ENCODE measurements at places on chromosomes 11 and 22.

DNA sequence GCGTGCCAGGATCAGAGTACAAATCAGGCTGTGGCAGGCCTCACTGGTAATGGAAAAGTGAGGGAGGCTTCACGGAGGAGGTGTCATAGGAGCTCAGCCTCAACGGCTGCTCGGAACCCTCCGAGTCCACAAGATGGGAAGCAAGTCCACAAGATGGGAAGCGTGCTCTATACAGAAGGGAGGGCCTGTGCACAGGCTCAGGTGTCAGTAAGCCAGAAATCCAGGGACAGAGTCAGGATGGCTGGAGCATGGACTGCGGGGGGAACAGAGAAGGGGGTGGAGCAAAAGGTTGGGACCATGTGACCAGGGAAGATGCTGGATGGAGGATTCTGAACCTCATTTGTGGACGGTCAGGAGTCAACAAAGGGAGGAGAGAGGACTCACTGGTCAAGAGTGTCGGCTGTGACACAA lies 3.4 kb upstream of the DPP3 start:
- no peak for DNase-seq

- DNase-seq: no peak
These were observed 33.8 kb downstream of the CAPN1 start for GRCh38 chr11:65215441-65216076.

GRCh38 chr11:108235633-108236032 lies 12.8 kb downstream of the ATM start:
- DNase-seq: no peak

GRCh38 chr11:87356428-87356827 lies 318.7 kb downstream of the TMEM135 start:
- DNase-seq: no peak

- no peak for DNase-seq
These were observed 24.6 kb downstream of the DCPS start for GRCh38 chr11:126328444-126328843.

DNA sequence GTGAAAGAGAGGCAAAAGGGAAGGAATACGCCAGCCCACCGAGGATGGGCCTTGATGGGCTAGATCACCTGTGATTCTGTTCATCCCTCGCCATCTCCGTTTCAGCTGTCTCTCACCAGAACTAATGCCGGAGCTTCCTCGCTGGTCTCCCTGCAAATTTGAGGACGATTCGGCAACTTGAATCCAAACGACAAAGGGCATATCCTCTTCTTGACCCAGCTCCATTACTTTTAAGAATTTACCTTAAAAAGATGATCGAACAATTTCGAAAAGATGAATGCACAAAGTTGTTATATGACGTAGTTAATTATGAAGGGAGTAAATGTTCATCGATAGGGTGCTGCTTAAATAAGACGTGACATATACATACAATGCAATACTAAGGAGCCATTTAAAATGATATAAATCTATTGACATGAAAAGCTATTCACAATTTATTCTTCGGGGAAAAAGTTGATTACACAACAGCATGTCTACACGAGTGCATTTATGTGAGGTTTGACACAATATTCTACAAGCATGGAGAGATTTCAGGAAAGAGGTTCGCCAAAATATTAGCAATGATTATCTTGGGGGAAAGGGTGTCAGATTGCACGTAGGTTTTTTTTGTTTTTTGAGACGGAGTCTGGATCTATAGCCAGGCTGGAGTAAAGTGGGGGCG lies 937 bp upstream of the FAM168A start:
- DNase-seq: no peak

DNA sequence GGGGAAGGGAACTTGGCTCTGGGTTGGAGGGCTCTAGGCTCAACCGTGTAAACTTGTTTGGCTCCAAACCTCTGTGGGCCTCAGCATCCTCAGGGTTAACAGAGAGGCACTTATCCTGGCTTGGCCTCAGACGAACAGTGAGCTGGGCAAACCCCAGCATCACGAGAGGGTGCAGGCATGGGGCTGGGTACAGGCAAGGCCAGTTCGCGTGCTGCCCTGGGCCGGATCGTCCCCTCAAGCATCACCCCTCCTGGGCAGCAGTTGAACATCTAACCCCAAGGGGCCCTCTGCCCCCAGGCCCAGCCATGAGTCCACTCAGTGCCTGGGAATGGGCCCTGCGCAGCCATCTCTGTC lies 1.9 kb downstream of the EHBP1L1 start:
- no peak for DNase-seq

- DNase-seq: no peak
These were observed 55.9 kb downstream of the NAT10 start for GRCh38 chr11:34161361-34161760.

GRCh38 chr11:133343951-133344350 lies 188.3 kb downstream of the OPCML start:
- no peak for DNase-seq

- no peak for DNase-seq
These were observed 75.2 kb downstream of the LDLRAD3 start for GRCh38 chr11:36019005-36019596.

GRCh38 chr11:74220376-74220775 lies 49.3 kb downstream of the PPME1 start:
- DNase-seq: no peak

DNA sequence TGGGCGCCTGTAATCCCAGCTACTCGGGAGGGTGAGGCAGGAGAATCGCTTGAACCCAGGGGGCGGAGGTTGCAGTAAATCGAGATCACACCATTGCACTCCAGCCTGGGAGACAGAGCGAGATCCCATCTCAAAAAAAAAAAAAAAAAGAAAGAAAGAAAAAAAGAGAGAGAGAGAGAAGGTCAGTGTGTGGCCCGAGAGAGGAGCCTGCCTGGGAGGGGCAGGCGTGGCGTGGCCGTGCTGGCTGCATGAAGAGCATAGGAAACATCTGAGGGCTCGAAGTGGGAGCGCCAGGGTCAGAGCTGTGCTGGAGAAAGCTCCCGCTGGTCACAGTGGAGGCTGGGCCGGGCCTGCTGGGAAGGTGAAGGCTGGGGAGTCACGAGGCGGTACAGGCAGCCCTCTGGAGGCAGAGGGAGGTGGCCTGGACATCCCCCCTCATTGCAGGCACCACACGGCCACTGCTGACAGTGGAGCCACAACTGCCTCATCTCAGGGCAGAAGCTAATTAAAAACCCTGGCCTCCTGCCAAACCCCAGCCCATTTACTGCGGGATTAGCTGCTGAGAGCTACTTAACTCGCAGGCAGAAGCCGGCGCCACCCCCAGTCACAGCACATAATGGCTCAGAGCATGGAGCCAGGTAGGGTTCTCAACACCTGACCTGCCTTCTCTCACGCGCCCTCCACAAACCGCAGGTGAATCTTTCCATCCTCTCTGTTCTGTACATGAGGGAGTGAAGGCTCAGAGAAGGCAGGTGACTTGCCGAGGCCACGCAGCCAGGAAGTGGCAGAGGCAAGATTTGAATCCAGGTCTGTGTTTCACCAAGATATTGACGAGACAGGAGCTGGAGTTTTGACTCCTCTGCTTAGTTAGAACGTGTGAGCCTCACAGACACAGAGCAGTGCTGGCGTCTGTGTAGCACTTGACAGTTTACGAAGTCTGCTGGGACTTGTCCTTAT lies 32.6 kb downstream of the NFAM1 start:
- DNase-seq: peak; percentile 96

- no peak for DNase-seq
These were observed 68.7 kb downstream of the WT1 start for GRCh38 chr11:32366666-32367065.

- no peak for DNase-seq
These were observed 10.4 kb downstream of the APOL2 start for GRCh38 chr22:36228944-36229343.

- no peak for DNase-seq
These were observed 13.1 kb downstream of the CHID1 start for GRCh38 chr11:897253-898142.

DNA sequence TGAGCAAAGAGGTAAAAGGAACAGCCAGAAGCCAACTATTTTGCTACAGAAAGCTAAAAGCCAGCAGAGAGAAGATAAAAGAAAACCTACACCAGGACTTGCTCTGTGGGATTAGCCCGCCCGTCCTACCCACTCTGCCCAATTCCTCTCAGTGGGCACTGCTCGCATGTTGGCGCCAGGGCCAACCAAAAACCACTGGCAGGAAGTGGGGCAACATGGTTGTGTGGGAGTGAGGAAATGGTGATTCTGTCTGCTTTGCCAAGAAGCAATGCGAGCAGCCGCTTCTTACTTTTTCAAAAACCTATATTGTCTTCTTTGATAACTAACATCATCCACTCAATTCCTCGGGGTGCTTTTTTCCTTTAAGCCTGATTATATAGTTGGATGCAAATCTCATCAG lies 14.2 kb upstream of the APOA1 start:
- DNase-seq: no peak

- DNase-seq: no peak
These were observed 1.5 kb downstream of the ASPHD2 start for GRCh38 chr22:26430600-26430999.

GRCh38 chr11:123308077-123308476 lies 113.0 kb upstream of the CLMP start:
- peak; percentile 20 for DNase-seq

DNA sequence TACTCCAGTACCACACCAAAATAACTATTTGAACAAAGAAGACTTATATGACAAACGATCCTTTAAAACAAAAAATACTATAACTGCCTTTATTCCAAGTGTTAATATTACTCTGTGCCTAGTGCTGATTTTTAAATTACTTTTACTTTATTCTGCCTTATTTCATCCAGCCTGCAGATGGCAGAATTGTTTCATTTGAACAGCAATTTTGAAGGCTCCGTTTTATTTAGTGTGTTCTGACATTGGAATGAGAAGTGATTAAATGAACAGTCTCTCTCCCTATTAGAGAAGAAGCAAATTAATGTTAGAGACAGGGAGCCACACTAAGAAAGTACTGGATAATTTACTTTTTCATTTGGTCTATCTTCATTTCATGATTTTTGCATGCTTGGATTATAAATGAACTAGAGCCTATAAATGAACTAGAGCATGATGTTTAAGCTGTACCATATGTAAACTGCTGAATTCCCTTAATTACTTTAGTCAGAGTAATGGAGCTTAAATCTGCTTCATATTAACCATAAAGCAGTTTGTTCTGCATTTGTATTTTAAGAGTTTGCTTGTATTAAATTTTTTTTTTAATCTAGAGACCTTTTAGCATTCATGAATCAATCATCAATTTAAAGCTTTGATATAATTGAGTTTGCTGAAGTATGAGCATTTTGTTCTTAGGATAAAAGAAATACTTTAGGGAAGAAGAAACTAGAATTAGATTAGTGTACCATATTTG lies 9.8 kb downstream of the PDHX start:
- DNase-seq: peak; percentile 7

- DNase-seq: no peak
These were observed 69.8 kb upstream of the SLC25A18 start for GRCh38 chr22:17493419-17493981.

DNA sequence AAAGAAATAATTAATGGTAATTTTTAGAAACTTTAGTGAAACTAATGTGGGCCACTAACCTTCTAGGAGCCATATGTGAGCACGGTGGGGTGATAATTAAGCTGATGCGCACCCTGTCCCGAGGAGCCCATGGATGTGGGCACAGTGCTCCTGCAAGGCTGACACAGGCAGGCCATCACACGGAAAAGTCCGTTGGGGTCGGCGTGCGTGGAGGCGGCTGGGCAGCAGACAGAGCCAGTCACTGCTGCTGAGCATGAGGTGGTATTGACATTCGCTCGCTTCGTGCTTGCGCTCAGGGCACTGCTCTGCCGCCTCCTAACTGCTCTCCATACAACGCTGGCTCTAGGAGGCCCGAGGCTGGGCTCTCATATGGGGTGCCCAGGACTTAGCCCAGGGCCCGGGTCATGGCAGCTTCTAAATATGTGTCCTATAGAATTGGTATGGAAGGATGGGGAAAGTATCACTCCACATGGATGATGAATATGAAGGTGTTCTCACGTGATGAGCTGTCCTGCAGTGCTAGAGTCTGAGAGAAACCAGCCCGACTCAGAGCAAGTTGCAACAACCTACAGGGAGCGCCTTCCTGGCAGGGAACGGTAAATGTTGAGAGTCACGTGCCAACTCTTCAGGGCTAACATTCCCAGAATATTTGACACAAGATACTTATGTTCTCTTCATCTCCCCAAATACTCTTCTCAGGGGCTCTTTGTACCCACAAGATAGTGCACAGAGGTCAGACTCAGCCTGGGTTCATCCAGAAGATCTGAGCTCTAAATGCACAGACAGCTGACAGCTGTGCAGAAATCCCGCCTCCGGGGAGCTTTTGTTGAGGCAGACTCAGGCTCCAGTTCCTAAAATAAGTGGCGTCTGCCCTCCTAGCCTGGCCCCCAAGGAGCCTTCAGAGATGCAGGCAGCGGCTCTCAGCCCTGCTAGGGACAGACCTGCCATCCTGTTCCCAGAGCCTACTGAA lies 50.6 kb upstream of the ARFGAP3 start:
- DNase-seq: peak; percentile 10

GRCh38 chr11:129427376-129427775 lies 51.7 kb downstream of the BARX2 start:
- no peak for DNase-seq

GRCh38 chr11:44957776-44958564 lies 7.3 kb upstream of the TP53I11 start:
- DNase-seq: peak; percentile 27

GRCh38 chr11:121953122-121953521 lies 162.9 kb downstream of the BLID start:
- DNase-seq: no peak

- no peak for DNase-seq
These were observed 552.8 kb upstream of the LRRC4C start for GRCh38 chr11:42012271-42012670.

DNA sequence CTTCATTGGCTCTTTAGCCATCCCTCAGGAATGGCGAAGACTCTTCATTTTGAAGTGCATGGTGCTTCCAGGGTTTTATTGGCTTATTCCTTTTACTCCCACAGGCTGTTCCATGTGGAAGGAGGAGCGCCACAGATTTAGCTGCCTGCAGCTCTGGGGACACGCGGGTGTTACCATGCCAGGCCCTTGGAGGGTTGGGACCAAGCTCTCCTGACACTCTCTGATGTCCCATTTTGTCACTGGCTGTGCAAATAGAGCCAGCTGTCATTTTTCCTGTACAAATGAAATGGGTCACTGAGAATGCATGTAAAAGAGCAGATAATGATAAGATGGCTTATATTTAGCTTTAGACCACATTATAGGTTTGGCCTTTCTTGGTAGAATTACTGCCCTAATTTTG lies 9.2 kb downstream of the THYN1 start:
- no peak for DNase-seq

- DNase-seq: peak; percentile 15
These were observed at the start of gene PAK1 for GRCh38 chr11:77473801-77474683. Gene PAK1 (minus strand): TSS chr11:77474094. CDS start chr11:77392520, 81,574 bp downstream.

- no peak for DNase-seq
These were observed 60.9 kb upstream of the BMAL1 start for GRCh38 chr11:13216711-13217075.

- no peak for DNase-seq
These were observed 39.5 kb downstream of the MTMR2 start for GRCh38 chr11:95884376-95884775.

GRCh38 chr11:44593251-44593650 lies 27.8 kb downstream of the CD82 start:
- no peak for DNase-seq

- no peak for DNase-seq
These were observed 266.0 kb upstream of the NARS2 start for GRCh38 chr11:78840623-78841022.
